Stimulated activated CD8-positive, alpha-beta memory T cell treated with anti-CD3 and anti-CD28 coated beads, Interleukin-7, amount 100 ng/mL, for 1 hour (primary cell): ENCODE measurements at places on chromosomes 12 and 14.

- no peak for DNase-seq
Measured at GRCh38 chr14:71648725-71649124, 283.5 kb upstream of the RGS6 start.

DNA sequence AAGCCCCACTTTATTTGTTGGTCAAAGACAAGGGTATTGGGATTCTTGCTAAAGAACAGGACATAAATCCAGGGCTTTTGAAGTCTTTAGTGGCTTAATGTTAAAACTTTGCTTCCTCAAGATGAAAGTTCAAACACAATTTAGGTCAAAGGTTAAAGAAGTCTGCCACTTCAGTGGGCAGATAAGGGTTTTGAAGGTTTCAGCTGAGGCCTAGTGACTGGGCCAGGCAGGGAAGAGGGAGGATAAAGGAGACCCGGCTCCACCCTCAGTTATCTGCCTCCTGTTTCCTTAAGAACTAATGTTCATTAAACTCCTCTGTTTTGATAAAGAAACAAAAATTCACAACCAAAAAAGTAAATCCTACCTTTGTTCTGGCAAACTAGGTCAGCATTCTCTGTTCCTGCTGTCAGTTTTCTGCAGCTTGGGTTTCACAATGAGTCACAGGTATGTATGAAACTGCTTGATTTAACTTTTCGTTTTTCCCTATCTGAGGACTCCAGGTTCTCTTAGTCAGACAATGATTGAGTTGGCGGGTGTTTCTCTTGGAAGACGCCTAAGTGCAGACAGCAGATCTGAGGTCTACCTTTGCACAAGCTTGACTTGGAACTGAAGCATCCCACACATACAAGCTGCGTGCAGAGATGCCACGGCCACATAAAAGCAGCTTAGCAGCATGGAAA is 208.3 kb downstream of the EXOC5 start:
- no peak for DNase-seq

DNA sequence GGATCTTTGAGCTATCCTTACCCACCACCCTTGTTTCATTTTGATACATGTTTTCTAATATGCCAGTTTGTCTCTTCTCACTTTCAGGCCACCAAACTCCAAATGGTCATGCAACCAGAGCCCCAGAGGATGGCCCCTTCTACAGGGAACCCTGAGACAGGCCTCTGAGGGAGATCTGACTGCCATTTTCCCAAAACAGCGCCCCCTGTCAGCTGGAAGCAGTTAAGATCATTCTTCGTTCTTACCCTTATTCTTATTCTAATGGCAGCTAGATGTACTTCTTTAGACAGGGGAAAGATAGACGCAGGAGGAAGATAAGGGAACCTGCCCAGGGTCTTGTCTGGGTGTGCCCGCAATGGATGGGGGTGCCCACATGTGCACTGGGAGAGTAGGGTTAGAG is 38.4 kb downstream of the C12orf56 start:
- DNase-seq, result no peak

DNA sequence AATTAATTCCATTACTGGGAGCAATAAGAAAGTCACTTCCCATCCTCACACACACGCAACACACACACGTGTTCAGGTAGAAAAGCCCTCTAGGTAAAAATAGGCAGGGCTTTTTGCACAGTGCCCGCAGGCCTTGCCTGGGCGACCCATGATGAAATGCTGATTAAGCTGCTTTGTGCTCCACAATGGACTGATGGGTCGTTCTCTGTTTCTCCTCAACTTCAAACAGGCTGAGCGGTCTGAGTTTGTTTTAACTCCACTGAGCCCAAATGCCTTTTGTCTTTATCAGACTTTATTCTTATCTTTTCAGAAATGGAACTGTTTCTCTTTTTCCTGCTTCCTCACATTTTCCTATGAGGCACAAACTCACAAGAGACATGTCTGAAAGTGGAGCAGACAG is 9.4 kb upstream of the DACT1 start:
- DNase-seq, result no peak

- peak; percentile 58 for DNase-seq
Measured at GRCh38 chr12:53213348-53213747, 6.3 kb upstream of the ITGB7 start.

- no peak for DNase-seq
Measured at GRCh38 chr12:93684716-93685115, 7.5 kb downstream of the CRADD start.

- DNase-seq, result no peak
Measured at GRCh38 chr12:88904705-88905104, 324.4 kb upstream of the KITLG start.
